ENCODE measurements at places on chromosomes 2 and 18.

GRCh38 chr2:68974251-68974650, at the start of gene GKN1:
TSS of gene GKN1 (plus strand) at chr2:68974636. CDS start at chr2:68974678, 42 bp downstream.
- H3K4me1 ChIP-seq: no peaks in the 10 kb centered on the region
- no peak within 1 kb of the TSS for H3K27ac ChIP-seq
- peaks cover 27% of the 10 kb centered on the region for H3K27me3 ChIP-seq
- H3K4me3 ChIP-seq: no peak within 1 kb of the TSS

GRCh38 chr2:201006704-201007103, 43.2 kb upstream of the ORC2 start:
- H3K27me3 ChIP-seq: no peaks in the 10 kb centered on the region
- no peak overlapping the region for H3K4me3 ChIP-seq
- H3K27ac ChIP-seq: no peak overlapping the region

- H3K27ac ChIP-seq: no peak overlapping the region
- no peaks in the 10 kb centered on the region for H3K4me1 ChIP-seq
- no peaks in the 10 kb centered on the region for H3K27me3 ChIP-seq
- no peak for DNase-seq
- no peaks in the 10 kb centered on the region for H3K36me3 ChIP-seq
Measured at GRCh38 chr2:6652251-6652650, 213.5 kb downstream of the CMPK2 start.

DNA sequence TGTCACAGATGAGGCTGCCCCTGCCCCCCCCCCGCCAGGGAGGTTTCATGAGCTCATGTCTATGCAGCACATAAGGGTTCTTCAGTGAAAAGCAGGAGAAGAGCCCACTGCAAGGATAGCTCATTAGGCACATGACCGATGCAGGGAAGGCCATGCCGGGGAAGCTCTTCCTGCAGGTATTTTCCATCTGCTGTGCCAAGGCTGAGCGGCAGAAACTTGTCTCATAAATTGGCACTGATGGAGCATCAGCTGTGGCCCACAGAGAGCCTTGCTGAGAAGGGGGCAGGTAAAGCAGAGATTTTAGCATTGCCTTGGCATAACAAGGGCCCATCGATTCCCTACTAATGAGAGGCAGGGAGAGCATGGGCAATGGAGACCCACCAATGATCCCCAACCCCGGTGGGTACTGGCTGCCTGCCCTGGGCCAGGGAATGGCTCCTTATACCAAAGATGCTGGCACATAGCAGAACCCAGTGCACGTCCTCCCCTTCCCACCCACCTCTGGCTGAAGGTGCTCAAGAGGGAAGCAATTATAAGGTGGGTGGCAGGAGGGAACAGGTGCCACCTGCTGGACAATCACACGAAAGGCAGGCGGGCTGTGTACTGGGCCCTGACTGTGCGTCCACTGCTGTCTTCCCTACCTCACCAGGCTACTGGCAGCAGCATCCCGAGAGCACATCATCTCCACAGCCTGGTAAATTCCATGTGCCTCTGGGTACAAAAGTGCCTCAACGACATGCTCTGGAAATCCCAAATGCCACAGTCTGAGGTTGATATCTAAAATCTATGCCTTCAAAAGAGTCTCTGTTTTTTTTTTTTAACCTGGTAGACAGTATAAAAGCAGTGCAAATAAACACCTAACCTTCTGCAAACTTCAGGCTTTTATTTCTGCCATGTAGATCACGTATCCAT, 41.4 kb downstream of the STEAP3 start:
- no peaks in the 10 kb centered on the region for H3K36me3 ChIP-seq
- H3K4me3 ChIP-seq: no peak overlapping the region
- no peaks in the 10 kb centered on the region for H3K27me3 ChIP-seq

DNA sequence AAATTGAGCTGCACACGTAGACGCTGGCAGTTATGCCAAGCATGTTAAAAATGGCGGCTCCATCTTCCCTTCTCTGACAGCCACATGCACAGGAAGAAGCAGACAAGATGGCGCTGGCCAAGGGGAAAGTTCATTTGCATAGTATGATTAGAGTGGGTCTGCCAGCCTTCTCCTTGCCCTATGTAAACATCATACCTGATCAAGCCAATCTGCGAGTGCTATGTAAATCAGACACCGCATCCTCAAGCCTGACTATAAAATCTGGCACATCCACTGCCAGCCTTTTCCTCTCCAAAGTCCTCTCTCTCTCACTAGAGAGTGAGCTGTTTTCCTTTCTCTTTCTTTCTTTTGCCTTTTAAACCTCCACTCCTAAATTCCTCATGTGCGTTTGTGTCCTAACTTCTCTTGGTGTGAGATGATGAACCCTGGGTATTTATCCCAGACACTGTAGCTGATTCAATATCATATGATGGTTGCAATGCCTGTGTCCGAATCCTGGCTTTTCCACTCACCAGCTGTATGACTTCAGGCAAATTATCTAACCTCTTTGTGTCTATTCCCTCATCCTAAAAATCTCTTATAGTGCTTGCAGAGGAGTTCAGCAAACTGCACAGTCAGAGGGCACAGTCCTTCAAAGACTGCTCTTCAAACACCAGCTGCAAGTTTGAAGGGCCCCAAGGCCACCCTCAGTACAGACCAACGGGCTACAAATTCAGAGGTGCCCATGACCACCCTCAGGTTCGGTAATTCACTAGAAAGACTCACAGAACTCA, 39.3 kb upstream of the ITSN2 start:
- H3K4me3 ChIP-seq: no peak overlapping the region
- H3K36me3 ChIP-seq: no peaks in the 10 kb centered on the region
- H3K27me3 ChIP-seq: peaks cover 24% of the 10 kb centered on the region
- H3K27ac ChIP-seq: no peak overlapping the region
- DNase-seq: no peak

- H3K27ac ChIP-seq: peak overlapping the region; percentile 26
- peaks cover 49% of the 10 kb centered on the region for H3K4me1 ChIP-seq
- H3K27me3 ChIP-seq: no peaks in the 10 kb centered on the region
- no peaks in the 10 kb centered on the region for H3K36me3 ChIP-seq
- DNase-seq: no peak
- H3K4me3 ChIP-seq: peak overlapping the region; percentile 69
Measured at GRCh38 chr2:85887566-85888019, 1.2 kb downstream of the ST3GAL5 start.

DNA sequence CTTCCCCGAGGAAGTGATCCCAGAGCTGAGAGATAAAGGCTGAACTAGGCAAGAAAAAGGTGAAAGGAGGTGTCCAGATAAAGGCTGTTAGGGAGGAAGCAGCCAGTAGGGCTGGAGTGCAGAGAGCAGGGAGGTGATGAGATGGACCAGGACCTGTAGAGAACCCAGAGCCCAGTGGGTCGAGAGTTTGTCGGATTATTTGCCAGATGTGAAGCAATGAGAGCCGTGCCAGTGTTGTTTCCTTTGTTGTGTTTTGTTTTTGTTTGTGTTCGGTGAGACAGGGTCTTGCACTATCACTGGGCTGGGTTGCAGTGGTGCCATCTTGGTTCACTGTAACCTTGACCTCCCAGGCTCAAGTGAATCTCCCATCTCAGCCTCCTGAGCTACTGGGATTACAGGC, 111.3 kb downstream of the ACTR3 start:
- H3K4me1 ChIP-seq: no peaks in the 10 kb centered on the region
- H3K27ac ChIP-seq: no peak overlapping the region
- DNase-seq: no peak
- no peaks in the 10 kb centered on the region for H3K27me3 ChIP-seq

GRCh38 chr2:189142893-189143759, 36.4 kb downstream of the COL5A2 start:
- no peaks in the 10 kb centered on the region for H3K4me1 ChIP-seq
- no peaks in the 10 kb centered on the region for H3K27me3 ChIP-seq
- no peak for DNase-seq
- no peak overlapping the region for H3K4me3 ChIP-seq
- no peak overlapping the region for H3K27ac ChIP-seq

DNA sequence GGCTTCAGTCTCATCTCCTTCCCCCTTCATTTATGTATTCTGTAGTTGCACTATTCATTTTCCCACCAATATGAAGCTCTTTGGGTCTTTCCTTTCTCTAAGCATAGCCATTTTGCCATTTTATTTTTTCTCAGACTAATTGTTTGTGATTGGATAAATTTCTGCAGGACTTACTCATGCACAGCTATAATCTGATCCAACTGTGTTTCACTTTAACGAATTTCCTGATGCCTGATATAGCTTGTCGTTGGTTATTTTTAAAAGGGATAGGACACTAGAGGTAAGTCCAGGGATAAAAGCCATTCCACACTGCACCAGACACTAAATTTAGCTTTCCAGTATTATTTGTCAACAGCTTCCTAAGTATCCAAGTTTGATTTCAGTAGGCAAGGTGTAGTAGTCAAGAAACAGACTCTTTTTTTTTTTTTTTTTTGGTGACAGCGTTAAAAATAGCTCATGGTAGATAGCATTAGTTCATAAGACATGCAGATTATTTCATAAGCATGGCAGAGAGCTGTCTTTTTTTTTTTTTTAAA, 17.4 kb downstream of the ASB18 start:
- no peak for DNase-seq
- H3K27me3 ChIP-seq: peaks cover 40% of the 10 kb centered on the region
- no peaks in the 10 kb centered on the region for H3K36me3 ChIP-seq
- no peak overlapping the region for H3K27ac ChIP-seq

DNA sequence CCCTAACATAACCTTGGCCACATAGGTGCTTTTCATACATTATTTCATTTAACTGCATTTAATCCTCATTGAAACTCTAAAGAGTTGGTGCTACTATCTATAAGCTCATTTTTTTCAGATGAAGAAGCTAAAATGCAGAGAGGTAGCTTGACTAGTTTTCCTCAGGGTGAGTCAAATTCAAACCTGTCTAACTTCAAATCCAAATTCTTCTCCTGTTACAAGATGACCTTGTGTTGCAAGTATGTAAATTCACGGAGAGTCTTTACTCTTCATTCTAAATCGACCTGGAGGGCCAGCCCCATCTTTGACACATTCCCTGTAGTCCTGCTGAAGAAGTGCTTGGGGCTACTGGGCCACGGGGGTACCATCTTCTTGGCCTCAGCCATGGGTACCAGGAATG, 8.2 kb upstream of the SETBP1 start:
- no peaks in the 10 kb centered on the region for H3K27me3 ChIP-seq
- H3K4me3 ChIP-seq: no peak overlapping the region
- peaks cover 2% of the 10 kb centered on the region for H3K4me1 ChIP-seq

All from natural killer cell treated with Interleukin-12 subunit alpha and Interleukin-12 subunit beta and Interleukin-15 and Interleukin-18, amount 100 ng/mL, for 72 hours (primary cell).